HAP-1 (cell line): ENCODE measurements at places on chromosomes 2 and 18.
A peak's percentile ranks its signal among the peaks of the same experiment; 100 is the strongest.

DNA sequence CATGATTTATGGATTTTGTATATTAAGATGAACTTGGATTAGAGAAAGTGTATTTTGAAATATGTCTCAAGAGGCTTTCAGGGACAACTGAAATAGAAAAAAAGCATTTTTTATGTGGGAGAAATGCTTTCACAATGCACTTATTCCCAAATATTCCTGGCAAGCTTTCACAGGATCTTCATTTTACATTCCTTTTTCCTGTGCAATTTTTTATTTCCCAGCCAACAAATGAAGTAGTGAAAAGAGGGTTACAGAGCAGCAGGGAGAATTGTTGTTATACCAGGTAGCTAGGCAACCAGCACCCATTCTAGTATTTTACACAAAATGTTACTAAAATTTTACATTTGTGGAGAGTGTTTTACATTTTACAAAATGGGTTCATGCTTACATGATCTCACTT is 167.0 kb upstream of the RPRM start:
- DNase-seq, result no peak

DNA sequence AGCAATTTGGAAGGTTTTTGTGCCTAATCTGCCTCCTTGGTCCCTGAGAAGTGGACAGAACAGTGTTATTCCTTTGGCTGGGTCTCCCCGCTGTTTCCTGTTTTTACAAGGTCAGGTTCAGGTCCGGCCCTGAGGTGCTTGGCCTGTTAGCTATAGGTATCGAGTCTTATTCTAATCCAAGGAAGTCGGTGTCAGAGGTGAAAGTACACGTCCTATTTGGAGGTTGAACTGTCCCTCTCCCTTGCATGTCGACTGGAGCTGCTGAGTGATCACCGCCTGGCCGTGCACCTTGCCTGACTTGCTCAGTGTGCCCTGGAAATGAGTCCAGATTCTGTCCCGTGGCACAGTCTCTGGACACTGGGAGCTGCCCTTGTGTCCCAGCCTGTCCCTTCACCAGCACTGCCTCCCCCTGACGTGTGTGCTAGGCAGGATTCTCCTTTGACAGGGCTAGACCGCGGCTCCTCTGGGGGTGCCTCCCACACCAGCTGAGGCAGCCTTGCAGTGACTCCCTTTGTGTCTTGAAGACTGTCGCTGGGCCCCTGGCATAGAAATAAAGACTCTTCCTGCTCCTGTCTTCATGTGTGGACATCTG is 65.7 kb upstream of the RBM44 start:
- DNase-seq, result peak; percentile 23

- DNase-seq, result no peak
Observed at GRCh38 chr2:151651274-151651673, 83.0 kb downstream of the NEB start.

DNA sequence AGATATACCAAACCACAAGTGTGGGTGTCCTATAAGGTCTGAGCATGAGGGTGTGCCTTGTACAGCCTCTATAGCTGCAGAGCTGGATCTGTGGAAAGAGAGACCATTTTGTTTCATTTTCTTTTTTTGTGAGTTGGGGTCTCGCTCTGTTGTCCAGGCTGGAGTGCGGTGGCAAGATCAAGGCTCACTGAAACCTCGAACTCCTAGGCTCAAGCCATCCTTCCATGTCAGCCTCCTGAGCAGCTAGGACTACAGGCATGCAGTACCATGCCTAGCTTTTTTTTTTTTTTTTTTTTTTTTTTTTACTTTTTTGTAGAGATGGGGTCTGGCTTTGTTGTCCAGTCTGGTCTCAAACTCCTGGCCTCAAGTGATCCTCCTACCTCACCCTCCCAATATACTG is 10.7 kb downstream of the KIF3C start:
- DNase-seq, result no peak

DNA sequence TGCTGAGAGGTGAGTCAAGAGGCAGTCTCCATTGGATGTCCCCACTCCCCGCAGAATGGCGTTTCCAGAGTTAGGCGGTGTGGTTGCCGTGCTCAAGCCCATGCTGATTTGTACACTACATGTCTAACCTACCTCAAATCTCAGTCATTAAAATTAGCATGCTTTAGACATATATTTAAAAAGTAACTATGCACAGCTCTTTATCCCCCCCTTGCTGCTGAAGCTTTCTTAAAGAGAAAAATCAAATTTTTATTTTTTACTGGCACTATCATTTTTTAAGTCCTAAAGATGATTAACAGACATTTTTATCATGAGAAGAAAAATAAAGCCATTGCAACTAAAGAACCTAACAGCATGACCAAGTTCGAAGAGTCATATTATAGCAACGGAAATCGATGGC is 42.9 kb downstream of the BOLA3 start:
- no peak for DNase-seq

DNA sequence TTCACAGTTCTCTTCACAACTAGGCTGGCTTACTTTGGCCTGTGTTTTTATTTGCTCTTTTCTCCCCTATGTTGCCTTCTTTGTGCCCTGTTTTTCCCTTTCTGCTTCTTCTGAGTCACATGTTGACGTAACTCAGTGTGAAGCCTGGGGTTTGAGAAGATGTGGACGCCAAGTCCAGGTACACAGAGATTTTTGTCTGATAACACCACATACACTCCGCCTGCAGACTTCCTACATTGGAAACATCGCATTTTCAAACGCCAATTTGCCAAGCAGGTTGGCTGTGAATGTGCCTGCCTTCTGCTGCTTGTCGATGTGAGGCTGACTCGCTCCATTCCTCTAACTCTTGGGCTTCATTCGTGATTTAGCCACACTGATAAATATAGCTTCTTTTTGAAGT is 62.6 kb upstream of the FN1 start:
- no peak for DNase-seq

- no peak for DNase-seq
Observed at GRCh38 chr18:79365701-79366100, 30.0 kb upstream of the NFATC1 start.

GRCh38 chr2:173545364-173545763 is 190.7 kb downstream of the CDCA7 start:
- no peak for DNase-seq

GRCh38 chr2:198339116-198339515 is 534.7 kb downstream of the PLCL1 start:
- no peak for DNase-seq

GRCh38 chr2:15664273-15665066 is 72.8 kb downstream of the DDX1 start:
- no peak for DNase-seq

- no peak for DNase-seq
Observed at GRCh38 chr18:62974928-62975675, 259.8 kb downstream of the PHLPP1 start.

GRCh38 chr18:80076379-80076778 is 32.7 kb upstream of the ADNP2 start:
- no peak for DNase-seq

DNA sequence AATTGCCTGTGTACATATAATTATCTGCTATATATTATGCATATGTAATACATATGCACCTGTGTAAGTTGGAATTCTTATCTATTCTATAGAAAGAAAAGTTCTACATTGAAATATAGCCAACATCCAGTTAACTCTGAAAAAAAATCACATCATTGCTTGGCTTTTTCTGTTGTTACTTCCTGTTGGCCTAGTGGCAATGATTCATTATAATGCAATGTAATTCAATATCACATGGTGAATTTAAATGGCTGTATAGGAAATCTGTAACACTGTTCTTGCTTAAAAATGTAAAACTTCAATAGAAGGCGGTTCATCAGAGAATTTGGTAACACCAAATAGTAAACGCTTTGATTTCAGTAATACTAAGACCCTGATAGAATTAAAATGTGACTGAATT is 44.5 kb upstream of the MAP4K3 start:
- DNase-seq, result no peak

DNA sequence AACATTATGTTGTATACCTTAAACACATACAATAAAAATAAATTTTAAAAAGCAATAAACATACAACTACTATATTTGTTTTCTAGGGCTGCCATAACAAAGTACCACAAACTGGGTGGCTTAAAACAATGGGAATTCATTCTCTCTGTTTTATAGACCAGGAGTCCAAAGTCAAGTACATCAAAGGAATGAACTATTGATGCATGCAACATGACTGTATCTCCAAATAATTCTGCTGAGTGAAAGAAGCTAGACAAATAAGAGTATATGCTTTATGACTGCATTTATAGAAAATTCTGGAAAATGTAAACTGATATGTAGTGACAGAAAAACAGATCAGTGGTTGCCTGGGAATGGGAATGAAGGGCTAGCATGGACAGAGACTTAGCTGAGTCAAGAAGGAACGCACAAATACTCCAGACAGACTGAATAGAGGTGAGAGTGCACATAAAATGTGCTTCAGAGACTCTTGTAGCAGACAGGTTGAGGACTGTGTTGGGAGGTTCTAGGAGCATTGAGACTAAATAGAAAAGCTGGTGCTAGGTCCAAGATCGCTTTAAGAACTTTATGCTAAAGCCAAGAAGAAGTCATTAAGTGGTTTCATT is 11.0 kb upstream of the PLA2R1 start:
- no peak for DNase-seq

GRCh38 chr2:31086590-31086989 is 51.6 kb downstream of the GALNT14 start:
- DNase-seq, result no peak

DNA sequence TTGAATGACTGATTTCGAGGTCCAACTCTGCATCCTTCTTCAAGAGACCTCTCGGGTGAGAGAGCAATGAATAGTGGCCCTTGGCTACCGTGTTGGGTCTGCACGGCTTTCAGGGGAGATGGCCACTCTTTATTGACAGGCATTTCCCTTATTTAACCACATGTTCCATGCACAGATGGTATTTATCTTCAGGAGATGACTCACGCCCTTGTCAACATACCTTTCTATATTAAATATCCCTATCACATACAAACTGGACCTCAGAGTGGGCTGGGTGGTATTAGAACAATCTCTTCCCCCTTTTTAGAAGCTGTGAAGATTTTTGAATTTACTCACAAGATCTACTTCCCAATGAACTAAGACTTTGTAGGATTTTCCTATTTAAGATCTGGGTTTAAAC is 109.6 kb upstream of the CDC42EP3 start:
- no peak for DNase-seq

DNA sequence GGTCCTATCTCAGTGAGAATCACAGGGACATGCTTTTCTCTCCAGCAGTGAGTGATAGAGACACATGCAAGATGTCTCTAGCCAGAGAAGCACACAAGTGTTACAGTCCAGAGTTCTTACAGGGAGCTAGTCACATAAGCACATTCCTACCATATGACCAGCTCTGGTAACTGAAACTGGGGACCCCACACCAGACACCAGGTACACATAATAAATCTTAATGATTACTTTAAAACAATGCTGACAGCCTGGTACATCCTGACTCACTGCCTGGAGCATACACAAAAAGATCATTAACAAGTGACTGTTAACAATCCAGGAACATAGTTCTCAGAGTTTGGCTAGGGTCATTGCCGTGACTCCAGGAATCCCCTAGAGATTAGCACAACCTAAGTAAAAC is 53.6 kb downstream of the GALNT1 start:
- no peak for DNase-seq

DNA sequence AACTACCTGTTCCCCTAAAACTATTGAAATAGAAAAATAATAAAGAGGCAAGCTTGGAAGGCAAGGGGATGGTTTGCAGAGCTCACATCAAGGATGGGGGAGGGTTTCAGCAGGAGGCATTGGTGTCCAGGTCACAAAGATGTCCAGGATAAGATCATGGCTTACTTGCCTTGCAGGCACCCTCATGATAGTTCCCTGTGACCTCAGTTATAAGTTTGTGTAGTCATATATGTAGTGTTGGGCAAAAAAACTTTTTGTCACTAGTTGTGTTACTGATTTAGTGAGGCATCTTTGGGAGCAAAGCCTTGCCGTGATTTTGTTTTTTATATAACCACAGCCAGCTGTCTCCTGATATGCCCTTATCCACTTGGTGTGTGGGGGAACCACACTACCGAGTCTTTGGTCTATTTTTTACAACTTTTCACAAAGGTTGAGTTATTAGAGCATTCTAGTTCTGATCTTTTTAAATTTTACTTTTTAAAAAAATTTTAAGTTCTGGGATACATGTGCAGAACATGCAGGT is 53.3 kb downstream of the IL1R2 start:
- no peak for DNase-seq

DNA sequence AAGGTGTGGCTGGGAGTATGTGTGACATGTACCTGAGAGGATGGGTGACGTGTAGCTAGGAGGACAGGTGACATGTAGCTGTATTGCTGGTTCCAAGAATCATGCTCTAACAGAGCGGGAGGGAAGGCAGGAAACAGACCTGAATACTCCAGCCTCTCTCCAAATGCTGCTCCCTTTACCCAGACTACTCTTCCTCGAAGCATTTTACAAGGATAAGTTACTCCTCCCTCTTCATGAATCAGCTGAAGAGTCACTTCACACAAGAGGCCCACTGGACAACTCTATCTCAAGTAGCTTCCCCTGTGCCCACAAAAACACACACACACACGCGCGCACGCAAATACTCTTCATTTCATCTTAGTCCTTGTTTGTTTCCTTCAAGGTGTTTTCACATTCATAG is 52.6 kb upstream of the KIDINS220 start:
- DNase-seq, result no peak

DNA sequence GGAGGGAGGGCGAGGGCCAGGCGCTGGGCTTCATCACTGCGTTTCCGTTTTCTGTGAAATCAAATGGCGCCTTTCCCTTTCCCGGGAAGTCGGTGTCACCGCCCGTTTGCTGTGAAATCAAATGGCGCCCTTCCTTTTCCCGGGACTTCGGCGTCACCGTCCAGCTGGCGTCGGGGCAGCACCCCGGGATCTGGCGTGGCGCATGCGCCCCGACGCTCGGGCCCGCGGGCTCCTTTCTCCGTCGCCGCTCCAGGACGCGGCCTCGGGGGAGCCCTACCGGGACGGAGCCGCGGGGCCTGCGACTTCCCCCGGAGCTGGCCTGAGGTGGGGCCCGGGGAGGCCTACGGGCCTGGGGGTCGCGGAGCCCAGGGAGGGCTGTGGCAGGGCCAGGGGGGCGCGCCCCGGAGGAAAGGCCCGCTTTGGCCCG is at the start of gene FAM228A:
TSS of gene FAM228A (plus strand) at position 203 of the 427 bp plus-strand sequence. CDS start 428 bp downstream, outside the sequence.
- DNase-seq, result no peak

- DNase-seq, result no peak
Observed at GRCh38 chr2:69026691-69027459, 13.9 kb downstream of the ANTXR1 start.

GRCh38 chr2:126657636-126658318 is 1.8 kb downstream of the GYPC start:
- peak; percentile 62 for DNase-seq

DNA sequence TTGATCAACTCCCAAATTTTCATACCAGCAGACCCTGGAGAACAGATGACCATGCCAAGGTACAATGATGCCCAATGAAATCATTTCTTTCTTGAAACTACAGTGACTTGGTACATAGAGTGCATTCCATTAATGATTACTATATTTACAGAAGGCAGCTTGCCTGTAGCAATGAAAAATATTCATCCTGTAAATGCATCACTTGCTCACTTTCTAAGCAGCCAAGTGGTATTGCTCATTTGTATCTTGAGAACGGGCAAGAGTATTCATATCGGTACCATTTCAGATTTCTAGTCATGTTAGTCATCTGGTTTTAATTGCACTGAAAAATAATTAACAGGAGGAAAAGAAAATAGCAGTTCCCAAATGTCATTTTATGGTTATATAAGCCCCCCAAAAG is 59.6 kb downstream of the VIL1 start:
- no peak for DNase-seq

- DNase-seq, result no peak
Observed at GRCh38 chr18:39371996-39372395, 1806.4 kb upstream of the CELF4 start.

- no peak for DNase-seq
Observed at GRCh38 chr2:112835536-112836162, 930 bp downstream of the IL1B start.
